ENCODE measurements at places on chromosomes 13 and 19.

- no peak for DNase-seq
These were observed 35.0 kb downstream of the FAM124A start for GRCh38 chr13:51257187-51257586.

DNA sequence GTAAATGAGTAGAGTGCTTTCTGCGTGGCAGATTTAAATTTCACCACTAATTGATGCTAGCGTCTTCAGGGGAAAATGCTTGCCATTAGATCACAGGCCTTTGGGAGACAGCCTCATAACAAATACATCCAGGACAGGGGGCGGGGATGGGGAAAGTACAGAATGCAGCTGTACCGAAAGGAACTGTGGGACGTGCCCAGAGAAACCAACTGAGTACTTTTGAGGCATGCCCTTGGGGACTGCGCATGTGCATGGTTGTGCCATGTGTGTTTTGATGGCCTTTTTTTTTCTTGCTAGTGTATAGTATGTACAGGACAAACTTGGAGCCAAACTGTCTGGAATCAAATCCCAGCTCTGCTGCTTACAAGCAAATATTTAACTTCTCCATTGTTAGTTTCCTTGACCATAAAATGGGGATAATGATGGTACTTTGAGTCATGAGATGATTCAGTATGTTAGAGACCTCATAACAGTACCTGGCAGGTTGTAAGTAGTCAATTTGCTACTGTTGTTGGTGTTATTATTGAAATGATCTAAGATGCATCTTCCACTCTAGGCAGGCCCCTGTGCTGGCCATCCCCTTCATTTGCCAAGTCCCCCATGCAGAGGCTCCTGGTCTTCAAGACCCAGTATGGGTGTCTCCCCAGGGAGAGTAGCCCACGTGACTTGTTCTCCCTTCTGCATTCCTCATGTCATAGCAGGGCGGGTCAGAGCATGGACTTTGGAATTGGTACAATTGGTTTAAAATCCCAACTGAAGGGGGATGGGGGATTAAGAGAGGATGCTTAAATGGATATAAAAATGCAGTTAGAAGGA lies 68.3 kb upstream of the NPAS1 start:
- no peak for DNase-seq

- DNase-seq, result peak; percentile 46
These were observed 23.6 kb downstream of the LYL1 start for GRCh38 chr19:13078897-13079541.

GRCh38 chr13:111461445-111462149 lies 141.2 kb downstream of the TEX29 start:
- DNase-seq, result no peak

- DNase-seq, result no peak
These were observed 8.9 kb upstream of the VSTM2B start for GRCh38 chr19:29516821-29517395.

DNA sequence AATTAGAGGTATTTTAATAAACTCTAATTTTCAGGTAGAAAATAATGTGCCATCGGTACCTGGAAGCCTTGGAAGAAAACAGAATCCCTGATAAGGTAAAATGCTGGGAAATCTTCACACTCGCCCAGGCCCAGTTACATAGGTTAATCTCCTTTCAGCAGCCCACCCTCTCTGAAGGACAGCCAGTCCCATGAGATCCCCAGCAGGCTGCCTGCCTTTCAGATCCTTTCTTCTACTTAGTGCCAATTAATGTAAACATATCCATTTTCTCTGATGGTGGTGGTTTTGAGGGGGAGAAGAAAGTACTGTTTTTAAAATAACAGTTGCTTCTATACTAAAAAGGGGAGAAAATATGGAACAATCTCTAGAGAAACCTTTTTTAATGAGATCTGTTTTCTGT lies 12.2 kb downstream of the SMAD9 start:
- no peak for DNase-seq

GRCh38 chr13:30753030-30753616 lies 17.8 kb downstream of the ALOX5AP start:
- DNase-seq, result no peak

DNA sequence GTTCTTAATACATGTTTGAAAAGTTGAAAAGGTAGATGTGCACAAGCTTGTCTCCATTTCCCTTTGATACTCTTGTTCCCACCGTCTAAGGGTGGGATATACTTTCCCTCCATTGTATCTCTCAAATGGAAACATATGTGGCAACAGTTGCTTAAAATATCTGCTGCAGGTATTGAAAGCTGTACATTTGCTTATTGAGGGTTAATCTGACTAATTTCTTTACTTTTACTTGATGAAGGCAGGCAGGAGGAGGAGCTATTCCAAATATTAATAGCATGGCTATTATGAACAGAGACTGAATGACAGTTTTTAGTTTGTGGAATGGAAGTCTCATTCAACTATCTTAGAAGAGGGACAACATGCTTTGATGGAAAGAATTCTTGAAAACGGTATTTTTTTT lies 103.8 kb downstream of the SLC10A2 start:
- DNase-seq, result no peak

GRCh38 chr19:18057557-18057956 lies 29.2 kb downstream of the IL12RB1 start:
- no peak for DNase-seq

GRCh38 chr13:38086721-38087120 lies 217.1 kb upstream of the TRPC4 start:
- DNase-seq, result no peak

- DNase-seq, result no peak
These were observed 51.3 kb downstream of the WDR87 start for GRCh38 chr19:37855098-37855497.

DNA sequence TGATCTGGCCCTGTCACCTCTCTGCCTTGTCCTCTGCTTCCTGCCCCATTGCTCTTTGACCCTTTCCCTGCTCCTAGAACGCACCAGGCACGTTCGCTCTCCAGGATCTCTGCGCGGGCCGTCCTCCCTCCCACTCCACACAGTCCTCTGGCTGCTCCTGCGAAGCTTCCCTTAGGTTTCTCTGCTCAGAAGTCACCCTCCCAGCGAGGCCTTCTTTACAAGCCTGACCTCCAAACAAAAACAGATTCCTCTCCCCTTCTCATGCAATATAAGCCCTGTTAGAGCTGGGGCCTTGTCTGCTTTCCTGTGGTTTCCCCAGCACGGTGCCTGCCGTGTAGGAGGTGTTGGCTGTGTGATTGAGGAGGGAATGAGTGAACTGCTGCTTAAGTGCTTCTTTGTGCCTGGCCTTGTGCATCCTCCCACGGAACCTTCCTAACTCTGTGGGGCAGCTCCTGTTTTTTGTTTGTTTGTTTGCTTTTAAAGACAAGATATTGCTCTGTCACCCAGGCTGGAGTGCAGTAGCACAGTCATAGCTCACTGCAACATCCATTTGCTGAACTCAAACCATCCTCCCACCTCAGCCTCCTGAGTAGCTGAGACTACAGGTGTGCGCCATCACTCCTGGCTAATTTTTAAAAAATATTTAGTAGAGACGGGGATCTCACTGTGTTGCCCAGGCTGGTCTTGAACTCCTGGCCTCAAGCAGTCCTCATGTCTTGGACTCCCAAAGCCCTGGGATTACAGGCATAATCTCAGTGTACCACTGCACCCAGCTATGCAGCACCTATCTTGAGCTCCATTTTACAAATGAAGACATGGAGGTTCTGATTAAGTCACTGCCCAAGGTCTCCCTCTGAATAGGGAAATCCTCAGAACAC lies 82.0 kb downstream of the SIPA1L3 start:
- no peak for DNase-seq

- DNase-seq, result no peak
These were observed 18.5 kb upstream of the MISP start for GRCh38 chr19:732148-733069.

DNA sequence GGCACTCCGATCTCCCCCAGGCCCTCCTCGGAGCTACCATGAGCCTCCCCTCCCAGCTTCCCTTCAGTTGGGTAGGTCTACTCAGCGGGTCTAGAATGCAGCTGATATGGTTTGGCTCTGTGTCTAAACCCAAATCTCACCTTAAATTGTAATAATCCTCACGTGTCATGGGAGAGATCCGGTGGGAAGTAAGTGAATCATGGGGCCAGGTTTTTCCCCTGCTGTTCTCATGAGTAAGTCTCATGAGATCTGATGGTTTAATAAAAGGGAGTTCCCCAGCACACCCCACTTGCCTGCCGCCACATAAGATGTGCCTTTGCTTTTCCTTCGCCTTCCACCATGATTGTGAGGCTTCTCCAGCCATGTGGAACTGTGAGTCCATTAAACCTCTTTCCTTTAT lies 14.5 kb upstream of the DOCK9 start:
- DNase-seq, result no peak

DNA sequence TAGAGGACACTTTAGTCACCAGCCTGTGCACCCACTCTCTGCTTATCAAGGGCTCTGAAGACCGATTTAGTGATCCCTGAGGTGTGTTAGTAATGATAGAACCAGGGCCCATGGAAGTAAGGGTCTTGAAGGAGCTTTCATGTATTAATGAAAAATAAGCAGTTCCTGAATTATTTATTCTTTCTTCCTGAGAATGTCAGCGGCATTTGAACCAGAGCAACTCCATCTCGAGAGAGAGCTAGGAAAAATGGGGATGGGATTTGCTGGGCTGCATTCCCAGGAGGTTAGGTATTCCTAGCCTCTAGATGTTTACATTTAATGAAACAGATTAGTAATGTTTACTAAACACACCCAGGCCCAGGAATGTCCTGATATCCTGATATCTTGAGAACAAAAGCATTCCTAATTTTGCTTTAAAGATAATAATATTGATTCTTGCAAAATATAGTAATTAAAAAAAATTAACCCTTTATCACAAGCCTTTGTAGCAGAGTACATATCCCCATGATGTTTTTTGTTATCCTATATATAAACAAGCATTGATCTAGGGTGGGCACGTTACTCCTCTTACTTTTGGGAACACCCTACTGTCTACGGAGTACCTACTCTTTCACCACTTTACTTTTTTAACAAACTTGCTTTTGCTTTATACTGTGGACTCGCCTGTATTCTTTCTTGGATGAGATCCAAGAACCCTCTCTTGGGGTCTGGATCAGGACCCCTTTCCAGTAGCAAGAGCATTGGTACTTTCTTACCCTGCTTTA lies 63.1 kb downstream of the COG3 start:
- DNase-seq, result no peak

GRCh38 chr19:11950312-11950711 lies 14.5 kb upstream of the ZNF763 start:
- no peak for DNase-seq

DNA sequence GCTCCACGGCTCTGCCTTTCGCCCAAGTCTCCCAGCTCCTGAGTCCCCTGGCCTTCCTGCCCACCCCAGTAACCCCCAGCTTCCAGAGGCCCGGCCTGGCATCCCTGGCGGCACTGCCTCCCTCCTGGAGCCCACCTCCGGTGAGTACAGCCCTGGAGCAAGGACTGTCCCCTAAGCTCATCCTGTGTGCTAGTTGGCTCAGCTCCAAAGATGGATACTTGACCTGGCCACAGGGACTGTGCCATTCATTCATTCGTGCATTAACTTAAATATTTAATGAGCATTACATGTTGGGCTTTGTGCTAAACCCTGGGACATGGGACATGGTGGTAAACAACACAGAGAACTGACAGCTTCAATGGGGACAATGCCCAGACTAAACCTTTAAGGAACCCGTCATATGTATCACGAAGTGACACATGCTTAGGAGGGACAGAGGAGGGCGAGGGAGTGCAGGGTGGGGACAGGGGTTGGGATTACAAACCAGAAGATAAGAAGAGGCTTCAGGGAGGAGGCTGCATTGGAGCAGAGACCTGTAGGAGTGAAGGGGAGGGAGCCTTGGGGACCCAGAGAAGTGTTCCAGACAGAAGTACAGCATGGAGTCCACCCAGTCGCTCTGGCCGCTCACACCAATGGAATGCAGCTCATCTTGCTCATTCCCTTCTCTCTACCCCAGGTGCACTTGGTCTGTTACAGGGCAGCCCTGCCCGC lies 6.9 kb upstream of the OVOL3 start:
- no peak for DNase-seq

DNA sequence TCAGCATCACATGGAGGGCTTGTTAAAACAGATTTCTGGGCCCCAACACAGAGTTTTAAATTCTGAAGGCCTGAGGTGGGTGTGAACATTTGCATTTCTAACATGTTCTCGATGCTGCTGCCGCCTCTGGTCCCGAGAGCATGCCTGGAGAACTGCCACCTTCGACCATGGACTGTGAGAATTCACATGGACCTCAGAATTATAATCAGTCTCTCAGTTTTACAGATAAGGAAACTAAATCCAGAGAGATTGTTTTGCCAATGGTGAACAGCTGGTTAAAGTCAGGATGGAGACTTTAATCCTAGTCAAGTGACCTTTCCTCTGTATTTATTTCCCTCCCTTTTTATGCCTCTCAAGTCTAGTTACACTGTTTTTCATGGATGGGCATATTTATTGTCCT lies 14.7 kb downstream of the ALOX5AP start:
- no peak for DNase-seq

DNA sequence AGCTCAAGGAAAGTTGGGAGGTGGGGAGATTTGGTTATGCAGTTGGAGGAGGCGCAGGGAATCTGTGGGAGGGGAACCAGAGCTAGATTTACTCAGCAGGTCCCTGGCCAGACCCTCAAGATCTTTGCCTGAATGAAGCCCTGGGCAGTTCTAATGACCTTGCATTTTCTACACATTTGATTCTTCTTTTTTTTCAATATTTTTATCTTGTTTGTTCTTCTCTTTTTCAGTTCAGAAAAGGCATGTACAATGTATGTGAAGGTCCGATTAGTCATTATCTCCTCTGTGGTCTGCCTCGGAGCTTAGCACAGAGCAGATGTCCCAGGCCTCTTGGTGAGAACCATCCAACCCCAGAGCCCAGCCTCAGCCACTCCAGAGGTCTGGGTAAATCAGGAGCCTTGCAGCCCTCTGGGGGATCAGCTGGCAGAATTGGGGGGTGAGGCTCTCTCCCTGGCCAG lies 24.2 kb downstream of the SERP2 start:
- no peak for DNase-seq

DNA sequence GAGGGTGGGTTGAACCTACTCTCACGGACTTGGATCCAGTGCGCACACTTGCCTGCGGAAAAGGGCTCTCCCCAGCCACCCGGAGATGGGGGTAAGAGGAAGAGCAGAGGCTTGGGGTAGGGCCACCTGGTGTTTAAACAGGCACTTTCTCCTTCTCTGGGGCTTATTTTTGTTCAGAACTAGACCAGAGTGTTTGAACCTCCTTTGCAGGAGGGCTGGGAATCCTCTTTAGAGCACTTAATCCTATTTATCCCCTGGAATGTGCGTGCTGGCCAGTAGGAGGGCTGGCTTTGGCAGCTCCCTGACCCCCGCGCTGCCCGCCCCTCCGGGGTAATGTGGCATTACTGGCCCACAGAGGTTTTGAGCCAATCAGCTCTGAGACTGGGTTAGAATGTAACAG lies 2.0 kb downstream of the RGS9BP start:
- no peak for DNase-seq

- DNase-seq, result no peak
These were observed 192.1 kb upstream of the TSC22D1 start for GRCh38 chr13:44768239-44768638.

GRCh38 chr13:79749984-79750551 lies 269.1 kb downstream of the NDFIP2 start:
- no peak for DNase-seq

Data from occipital lobe (tissue), 3 donors.